ENCODE measurements at places on chromosomes 6 and 20.

DNA sequence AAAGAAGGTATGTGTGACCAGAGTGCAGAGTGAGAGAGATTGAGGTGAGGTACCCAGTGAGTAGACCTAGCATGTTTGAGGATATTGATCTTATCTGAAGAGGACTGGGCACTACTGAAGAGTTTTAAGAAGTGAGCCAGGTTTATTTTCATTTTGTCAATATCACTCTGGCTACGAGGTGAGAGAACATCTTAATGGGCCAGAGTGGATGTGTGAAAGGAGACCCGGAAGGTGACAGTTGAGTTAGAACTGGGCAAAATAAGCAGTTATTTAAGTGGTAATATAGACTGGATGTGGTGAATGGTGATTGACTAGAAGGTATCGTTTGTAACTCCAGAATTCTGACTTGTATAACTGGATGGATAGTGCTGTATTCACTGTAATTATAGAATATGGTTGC lies 134.1 kb downstream of the QKI start:
- DNase-seq = no peak

DNA sequence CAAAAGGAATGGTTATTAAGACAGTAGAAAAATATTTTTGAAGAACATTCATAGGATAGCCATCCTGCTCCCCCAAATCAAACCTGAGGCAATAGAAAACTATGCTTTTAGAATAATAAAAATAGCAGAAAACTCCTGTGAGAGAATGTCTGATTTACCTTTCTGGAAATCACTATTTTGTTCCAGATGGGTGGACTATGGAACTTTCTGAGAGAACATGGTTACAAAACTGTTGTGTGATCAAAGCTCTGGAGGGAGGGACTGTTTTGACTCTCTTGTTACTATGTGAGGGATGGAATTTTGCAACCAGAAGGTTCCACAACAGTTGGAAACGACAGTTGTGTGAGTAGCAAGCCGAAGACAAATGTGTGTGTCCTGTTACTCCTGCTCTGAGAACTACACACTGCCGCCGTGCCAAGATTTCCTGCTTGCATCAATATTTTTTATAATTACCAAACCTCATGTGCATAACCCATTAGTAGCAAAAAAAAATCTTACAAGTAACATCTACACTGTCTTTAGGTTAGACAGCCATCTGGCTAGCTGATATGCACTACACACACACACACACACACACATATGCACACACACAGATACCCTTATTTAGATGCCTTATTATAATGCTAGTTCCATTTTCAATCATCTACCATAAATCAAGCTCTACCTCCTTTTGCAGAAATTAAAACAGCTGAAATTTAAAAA lies 11.0 kb upstream of the HIVEP1 start:
- no peak for DNase-seq

DNA sequence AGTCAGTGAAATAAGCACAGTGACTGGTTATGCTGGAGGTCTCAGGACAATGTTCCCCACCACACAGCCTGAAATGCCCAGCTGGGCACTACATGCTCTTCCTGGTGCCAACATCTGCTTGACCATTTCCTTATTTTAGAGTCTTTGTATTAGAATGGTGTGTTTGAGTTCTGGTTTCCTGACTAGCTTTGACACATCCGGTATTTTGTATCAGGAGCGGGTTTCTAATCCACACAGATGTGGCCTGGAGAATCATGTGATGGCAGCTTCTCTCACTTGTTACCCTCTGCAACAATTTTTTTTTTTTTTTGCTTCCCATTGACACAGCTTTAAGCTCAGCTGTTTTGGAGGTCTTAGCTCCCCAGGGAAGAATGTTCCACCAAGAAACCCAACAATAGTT lies 164.5 kb upstream of the CST7 start:
- DNase-seq = no peak

DNA sequence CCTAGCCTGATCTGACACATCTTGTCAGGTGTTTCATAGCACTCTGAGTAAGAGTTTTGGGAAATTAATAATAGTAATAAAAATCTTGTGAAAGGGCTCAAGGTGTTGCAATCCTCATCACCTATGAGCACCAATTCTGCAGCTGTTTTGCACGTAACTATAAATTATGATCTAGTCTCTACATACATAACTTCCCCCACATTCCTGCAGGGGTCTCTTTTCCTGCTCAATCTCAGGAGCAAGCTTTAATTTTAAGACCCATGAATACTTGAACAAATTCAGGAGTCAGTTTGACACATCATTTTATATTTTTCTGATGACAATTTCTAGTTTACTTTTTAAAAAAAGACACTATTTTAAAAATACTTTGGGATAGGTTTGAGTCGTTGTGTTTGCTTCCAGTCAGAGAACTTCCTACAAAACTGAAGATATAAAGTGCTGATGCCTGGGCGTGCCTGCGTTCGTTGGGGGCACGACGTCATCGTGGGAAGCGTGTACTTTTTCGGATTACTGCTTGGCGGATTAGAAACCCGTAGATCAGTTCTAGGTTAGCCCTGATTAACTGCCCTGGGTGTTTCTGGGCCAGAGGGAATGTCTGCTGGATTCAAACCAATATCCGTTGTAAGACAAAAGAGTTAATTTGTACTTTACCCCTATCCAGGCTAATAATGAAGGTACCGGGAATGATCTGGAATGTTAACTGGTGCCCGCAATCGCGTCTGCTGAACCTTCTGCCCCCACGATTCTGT lies 1.0 kb upstream of the E2F3 start:
- no peak for DNase-seq

GRCh38 chr6:79841577-79842375 lies 105.6 kb downstream of the ELOVL4 start:
- no peak for DNase-seq

Measured in AG09319 (cell line).